ENCODE measurements at places on chromosomes 2 and 18.

GRCh38 chr2:109137616-109138015 lies 8.6 kb downstream of the SH3RF3 start:
- DNase-seq = no peak

DNA sequence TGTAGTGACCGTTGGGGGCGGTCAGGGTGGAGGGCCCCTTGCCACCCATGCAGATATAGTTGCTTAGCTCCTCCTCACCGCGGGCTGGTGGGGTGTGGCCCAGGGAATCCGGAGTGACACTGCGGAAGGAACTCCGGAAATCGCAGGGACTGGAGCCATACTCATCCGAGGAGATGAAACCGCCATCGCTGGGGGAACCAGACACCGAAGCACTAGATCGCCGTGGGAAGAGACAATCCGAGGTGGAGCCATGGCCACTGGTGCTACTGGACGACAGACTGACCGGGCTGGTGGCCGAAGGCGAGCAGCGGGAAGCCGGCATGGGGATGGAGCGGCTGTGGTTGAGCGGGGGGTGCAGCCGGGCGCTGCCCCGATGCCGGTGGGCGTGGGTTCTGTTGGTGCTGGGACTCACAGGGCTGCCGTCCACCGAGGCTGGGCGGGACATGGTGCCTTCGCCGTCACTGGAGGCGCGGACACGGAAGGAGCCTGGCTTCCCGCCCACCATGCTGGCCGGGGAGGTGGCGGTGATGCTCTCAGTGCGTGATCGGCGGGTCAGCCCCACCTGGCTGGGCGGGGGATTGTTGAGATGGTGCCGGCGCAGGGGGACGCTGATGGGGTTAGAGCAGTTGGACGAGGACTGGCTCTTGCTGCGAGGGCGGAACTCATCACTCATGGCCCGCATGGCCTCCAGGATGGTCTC lies 2.2 kb downstream of the IRS1 start:
- DNase-seq = no peak

DNA sequence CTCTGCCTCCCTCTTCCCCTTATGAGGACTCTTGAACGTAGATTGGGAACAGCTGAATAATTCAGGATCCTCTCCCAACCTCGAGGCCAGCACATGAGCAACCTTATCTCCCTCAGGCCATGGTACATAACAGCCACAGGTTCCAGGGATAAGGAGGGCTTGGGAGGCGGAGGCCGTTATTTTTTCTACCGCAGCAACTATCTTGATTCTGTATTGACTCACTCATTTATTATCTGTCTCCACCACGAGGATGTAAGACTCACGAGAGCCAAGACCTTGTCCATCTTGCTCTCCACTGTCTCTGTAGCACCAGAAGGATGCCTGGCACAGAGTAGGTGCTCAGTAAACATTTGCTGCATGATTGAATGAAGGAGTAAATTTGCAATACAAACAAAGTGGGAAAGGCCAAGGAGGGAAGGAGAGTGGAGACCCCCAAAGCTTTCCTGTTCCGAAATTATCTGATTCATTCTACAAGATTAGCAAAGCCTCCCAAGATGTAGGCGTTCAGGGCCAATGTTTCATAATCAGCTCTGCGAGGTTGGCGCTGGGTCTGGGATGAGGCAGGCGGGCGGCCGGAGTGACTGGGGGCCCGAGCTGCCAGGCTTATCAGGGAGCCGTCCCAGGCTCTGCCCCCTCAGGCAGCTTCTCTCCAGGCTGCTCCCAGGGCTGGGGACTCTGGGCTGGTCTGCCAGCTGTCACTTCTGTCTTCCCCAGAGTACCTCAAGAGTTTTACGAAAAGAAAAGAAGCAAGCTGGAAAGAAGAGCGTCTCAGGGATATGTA lies 31.6 kb downstream of the INPP5D start:
- DNase-seq = no peak

DNA sequence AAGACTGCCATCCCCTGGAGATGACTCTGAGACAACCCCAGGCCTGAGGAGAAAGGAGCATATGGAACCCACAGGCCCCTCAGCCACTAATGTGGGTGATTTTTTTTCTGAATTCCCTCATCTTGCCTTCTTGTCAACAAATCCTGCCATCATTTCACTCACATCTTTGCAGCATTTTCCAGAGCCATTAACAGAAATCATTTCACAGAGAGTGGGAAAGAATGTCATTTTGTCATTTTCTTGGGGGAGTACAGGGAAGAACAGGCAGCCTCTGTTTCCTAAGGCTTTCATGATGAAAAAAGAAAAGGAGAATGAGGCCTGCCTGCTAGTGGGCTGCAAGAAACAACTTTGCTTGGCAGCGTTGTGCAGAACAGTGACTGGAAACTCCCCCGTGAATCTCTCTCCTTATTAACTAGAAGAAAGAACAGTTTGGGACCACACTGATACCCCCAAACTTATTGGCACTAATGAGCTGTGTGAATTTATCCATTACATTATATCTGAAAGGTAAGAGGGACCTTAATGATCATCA lies 1464.6 kb upstream of the CELF4 start:
- DNase-seq = no peak

GRCh38 chr2:180324182-180324581 lies 317.1 kb upstream of the CWC22 start:
- DNase-seq = no peak

- DNase-seq = no peak
These were observed 27.5 kb downstream of the GAREM1 start for GRCh38 chr18:32443033-32443705.

- no peak for DNase-seq
These were observed 683 bp downstream of the PTRHD1 start for GRCh38 chr2:24792542-24792873.

DNA sequence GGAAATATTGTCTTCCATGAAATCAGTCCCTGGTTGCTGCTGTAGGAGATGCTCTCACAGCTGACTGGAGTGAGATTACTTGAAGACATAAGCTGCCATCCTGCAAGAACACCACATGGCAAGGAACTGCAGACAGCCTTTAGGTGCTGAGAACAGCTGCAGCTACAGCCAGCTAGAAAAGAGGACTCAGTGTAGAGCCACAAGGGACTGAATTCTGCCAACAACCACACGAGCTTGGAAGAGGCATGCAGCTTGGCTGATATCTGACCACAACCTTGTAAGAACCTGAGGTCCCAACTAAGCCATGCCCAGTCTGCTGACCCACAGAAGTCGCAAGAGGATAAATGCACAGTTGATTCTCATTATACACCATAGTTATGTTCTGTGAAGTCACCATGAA lies 181.8 kb upstream of the ARL4C start:
- no peak for DNase-seq

DNA sequence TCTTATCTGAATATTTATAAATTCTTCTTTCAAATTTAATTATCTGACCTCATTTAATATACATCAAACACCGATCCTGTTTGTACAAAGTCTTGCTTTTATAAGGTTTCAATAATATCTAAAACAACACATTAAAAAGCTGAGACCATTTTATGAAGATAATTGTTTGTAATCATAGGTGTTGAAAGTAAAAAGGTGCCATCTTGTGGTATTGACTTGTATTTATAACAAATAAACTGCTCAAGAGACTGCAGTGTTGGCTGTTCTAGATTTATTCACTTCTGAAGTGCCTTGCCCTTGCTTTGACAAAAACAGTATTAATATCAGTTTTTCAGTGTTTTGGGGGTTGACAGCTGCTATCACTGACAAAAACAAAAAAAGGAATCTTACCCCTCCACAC lies 286.8 kb upstream of the HNMT start:
- DNase-seq = no peak

DNA sequence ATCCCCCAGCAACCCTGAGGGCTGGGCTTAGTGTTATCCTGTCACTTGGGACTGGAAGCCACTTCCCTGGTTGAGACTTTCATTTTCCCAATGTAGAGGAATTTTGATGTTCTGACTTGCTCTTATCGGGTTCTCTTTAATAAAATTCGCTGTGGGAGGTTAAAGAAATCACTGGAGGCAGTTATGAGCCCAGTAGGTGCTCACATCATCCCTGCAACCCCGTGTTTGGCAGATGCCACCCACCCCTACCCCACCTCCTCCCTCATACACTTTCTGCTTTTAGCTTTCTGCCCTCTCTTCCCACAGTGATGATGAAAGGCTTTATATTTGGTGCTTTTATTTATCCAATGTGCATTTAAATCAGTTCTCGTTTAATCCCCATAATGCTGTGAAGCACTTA lies 106.6 kb downstream of the MAPK4 start:
- no peak for DNase-seq

GRCh38 chr2:143608063-143608423 lies 478.8 kb downstream of the ARHGAP15 start:
- no peak for DNase-seq

Data from CD4-positive, alpha-beta T cell treated with Interleukin-17A for 4 hours (primary cell).